Mucosa of gallbladder (tissue), 1 donor: ENCODE measurements at places on chromosomes 4 and X. TPM values are rescaled to one million over a fixed set of nuclear protein-coding genes. Genes with fewer than 3 reads are reported as not detected.

GRCh38 chr4:181593703-181594102 is 649.5 kb upstream of the TENM3 start:
- DNase-seq, result no peak

GRCh38 chr4:95027905-95028618 is 270.3 kb downstream of the BMPR1B start:
- DNase-seq, result no peak

- DNase-seq, result no peak
Measured at GRCh38 chr4:7377223-7377865, 57.4 kb downstream of the PSAPL1 start.

FAM241A gene
- 2.6 TPM for total RNA-seq

PLP2 gene
- 44.0 TPM for total RNA-seq

CSAG1 gene
- total RNA-seq, result not detected

PPP4R3C gene
- not detected for total RNA-seq

HTRA3 gene
- 20.3 TPM for total RNA-seq
